IPS DF 6.9 (cell line): ENCODE measurements at places on chromosomes 12 and 14.

GRCh38 chr12:75876832-75877762, 154.5 kb downstream of the PHLDA1 start:
- no peak for DNase-seq

GRCh38 chr12:6426882-6427671, 17.7 kb upstream of the CD27 start:
- DNase-seq = no peak

- DNase-seq = no peak
Observed at GRCh38 chr14:102776761-102777710, at the start of gene TRAF3. TRAF3 (plus strand) TSS chr14:102777449; CDS start chr14:102870202, 92,753 bp downstream.

GRCh38 chr14:72416892-72417291, 477.0 kb downstream of the DPF3 start:
- no peak for DNase-seq

- no peak for DNase-seq
Observed at GRCh38 chr12:58254463-58255100, 313.2 kb downstream of the ATP23 start.

DNA sequence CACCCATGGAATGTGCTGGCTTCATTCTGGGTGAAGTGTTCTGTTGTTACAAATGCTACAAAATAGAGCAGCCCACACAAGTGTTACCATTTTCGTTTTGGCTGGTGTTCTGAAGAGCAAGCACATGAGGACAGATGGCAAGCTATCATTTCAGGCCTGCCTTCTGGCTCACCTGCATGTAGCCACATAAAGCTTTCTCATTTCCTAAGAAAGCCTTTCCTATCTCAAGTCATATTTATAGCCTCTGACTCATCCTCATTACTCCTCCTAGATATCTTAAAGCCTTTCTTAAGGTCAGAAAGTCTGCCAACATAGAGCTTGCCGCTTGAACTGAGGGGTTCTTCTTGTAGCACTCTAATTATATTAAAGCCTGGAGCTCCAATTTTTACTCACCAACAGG, 89.0 kb downstream of the PTPRR start:
- no peak for DNase-seq

- DNase-seq = no peak
Observed at GRCh38 chr12:47731723-47732122, 6.4 kb upstream of the ENDOU start.
